ENCODE measurements at places on chromosomes 12 and 14. TPM values are rescaled to one million over a fixed set of nuclear protein-coding genes. Genes with fewer than 3 reads are reported as not detected.

GRCh38 chr14:58488550-58488949 lies 61.0 kb downstream of the KIAA0586 start:
- no peak for DNase-seq

- DNase-seq, result no peak
Measured at GRCh38 chr14:50122291-50122690, 5.9 kb upstream of the VCPKMT start.

DNA sequence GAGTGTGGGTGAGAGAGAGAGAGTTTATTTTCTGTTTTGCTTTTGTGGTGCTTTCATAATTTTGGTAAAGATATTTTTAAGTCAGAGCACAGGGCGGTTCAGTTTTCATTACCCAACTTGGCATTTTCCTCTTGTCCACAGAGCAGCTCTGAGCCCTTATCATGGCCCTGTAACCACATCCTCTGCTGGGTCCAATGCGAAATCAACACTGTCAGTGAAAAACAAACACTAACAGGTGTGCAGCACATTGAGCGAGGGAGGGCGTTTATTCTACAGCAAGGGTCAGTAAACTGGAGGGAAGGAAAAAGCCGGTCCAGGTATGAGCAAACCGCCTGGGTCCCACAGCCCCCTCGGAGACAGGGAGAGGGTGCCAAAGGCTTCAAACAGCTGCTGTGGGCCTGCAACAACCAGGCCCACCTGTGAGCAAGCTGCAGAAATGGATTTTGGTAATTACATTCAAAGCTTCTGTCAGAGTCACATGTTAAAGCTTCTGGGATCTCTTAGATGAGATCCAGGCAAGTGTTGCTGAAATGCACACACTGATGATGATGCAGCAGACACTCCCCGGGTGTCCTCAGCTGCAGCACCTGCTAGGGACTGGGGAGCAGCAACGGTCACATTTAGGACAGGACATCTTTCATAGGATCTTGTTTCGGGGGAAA lies 132.7 kb upstream of the DYRK2 start:
- no peak for DNase-seq

DNA sequence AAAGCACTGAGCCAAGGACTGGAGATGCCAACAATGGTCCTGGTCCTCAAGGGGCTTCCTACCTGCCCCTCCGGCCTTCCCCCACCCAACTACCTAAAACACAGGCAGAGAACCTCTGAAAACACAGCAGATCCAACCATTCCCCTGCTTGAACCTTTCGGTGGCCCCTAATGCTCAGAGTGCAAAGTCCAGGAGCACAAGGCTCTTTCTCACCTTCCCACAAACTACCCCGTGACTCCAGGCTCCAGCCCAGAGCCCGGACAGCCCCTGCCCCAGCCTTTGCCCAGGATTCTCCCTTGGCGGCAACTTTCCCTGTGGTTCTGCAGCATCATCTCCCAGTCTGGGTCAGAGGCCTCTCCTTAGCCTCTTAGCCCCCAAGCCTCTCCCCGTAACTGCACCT lies 1.6 kb upstream of the CD9 start:
- no peak for DNase-seq

- DNase-seq, result no peak
Measured at GRCh38 chr14:100529561-100530031, 57.6 kb downstream of the BEGAIN start.

DNA sequence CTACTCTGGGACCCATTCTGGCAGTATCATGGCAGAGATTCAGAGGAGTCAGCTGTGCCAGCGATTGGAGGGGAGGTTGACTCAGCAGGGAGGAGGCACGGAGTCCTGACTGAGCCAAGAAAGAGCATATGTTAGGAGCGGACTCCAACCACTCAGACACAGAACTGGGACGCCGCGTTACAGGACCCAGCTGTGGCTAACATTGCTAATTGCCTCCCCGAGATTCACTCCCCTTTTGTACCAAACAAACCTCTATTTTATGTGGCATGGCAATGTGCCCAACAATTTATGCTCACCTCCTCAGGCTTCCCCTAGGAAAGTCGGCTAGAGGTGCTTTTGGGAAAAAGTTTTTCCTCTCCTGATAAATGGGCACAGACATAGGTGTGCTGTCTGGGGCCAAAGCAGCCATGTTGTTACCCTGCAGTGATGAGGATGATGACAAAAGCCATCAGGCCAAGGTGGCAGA lies 15.2 kb upstream of the CLIP1 start:
- no peak for DNase-seq

GRCh38 chr12:42854826-42855225 lies 265.3 kb upstream of the PRICKLE1 start:
- DNase-seq, result no peak

The RFX4 gene
- not detected for total RNA-seq

The ANGEL1 gene
- total RNA-seq, result 11.7 TPM
